ENCODE measurements at places on chromosomes 3 and 15.
A peak's percentile ranks its signal among the peaks of the same experiment; 100 is the strongest.

DNA sequence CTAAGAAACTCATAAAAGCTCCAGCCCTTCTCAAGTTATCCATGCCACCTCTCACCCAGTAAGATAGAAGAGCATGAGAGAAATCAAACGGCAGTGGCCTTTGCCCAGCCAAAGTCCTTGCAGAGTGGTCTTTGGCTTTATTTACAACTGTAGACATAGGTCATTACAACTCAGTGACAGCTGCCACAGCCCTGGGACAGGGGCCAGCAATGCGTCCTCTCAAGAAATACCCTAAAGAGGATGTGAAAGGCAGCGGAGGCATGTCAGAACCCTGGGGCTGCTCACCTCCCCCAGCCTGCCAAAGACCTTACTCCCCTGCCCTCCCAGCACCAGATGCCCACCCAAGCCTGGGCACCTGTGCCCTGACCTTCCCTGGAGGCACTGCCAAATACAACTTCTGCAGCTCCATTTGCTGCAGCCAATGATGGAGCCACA, 6.3 kb downstream of the ACAA1 start:
- DNase-seq, result no peak
- H3K36me3 ChIP-seq, result peaks cover 78% of the 10 kb centered on the region
- no peak overlapping the region for H3K27ac ChIP-seq
- H3K4me3 ChIP-seq, result no peak overlapping the region
- H3K27me3 ChIP-seq, result no peaks in the 10 kb centered on the region

GRCh38 chr15:78930577-78931388, 14.1 kb downstream of the CTSH start:
- H3K27me3 ChIP-seq, result no peaks in the 10 kb centered on the region
- H3K4me1 ChIP-seq, result no peaks in the 10 kb centered on the region
- H3K4me3 ChIP-seq, result no peak overlapping the region
- peaks cover 5% of the 10 kb centered on the region for H3K36me3 ChIP-seq

DNA sequence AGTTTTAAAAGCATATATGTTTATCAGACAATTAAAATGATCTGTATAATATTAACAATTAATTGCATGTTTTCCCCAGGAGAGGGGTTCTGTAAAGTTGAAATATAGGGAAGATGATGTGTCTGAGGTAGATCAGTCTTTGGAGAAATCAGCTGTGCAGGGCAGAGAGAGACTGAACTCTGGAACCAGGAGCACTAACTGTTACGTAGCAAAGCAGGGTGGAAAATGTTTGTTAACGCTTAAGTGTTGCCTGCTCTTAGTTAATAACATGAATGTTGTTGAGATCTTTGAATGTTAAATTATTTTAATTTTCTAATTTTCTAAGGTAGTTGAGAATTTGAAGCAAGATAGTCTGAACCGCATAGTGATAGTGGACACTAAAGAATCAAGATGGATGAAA, 57.5 kb downstream of the NEO1 start:
- no peak for DNase-seq
- H3K4me1 ChIP-seq, result no peaks in the 10 kb centered on the region
- H3K36me3 ChIP-seq, result no peaks in the 10 kb centered on the region
- no peak overlapping the region for H3K27ac ChIP-seq
- H3K4me3 ChIP-seq, result no peak overlapping the region

GRCh38 chr15:67248011-67248505, 6.4 kb downstream of the AAGAB start:
- no peak overlapping the region for H3K27ac ChIP-seq
- H3K4me1 ChIP-seq, result peaks cover 12% of the 10 kb centered on the region
- H3K27me3 ChIP-seq, result no peaks in the 10 kb centered on the region
- DNase-seq, result no peak

- H3K4me1 ChIP-seq, result no peaks in the 10 kb centered on the region
- no peak overlapping the region for H3K27ac ChIP-seq
- no peaks in the 10 kb centered on the region for H3K36me3 ChIP-seq
- no peak for DNase-seq
- H3K4me3 ChIP-seq, result no peak overlapping the region
Observed at GRCh38 chr3:65672061-65672460, 366.7 kb downstream of the MAGI1 start.

DNA sequence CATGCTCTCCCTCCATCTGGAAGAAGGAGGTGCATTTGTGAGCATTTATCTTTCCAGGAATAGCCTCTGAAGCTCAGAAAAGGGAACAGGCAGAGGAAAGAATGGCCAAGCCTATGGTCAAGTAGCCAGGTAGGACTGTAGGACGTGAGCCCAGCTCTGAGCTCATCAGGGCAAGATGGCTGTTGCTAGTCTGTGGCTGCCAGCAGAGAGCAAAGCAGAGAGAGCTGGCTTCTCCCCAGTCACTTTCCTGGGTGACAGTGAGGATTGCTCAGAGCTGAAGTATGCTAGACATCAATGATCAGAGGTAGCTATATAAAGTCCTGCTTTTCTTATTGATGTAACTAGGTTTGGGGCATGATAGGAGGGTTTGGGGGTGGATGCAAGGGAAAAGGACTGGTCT, 146.1 kb upstream of the SLC24A5 start:
- H3K4me3 ChIP-seq, result no peak overlapping the region
- no peaks in the 10 kb centered on the region for H3K27me3 ChIP-seq
- DNase-seq, result no peak
- no peaks in the 10 kb centered on the region for H3K36me3 ChIP-seq
- no peaks in the 10 kb centered on the region for H3K4me1 ChIP-seq

- H3K4me3 ChIP-seq, result no peak overlapping the region
- DNase-seq, result no peak
- no peaks in the 10 kb centered on the region for H3K27me3 ChIP-seq
- H3K4me1 ChIP-seq, result peaks cover 32% of the 10 kb centered on the region
- peaks cover 48% of the 10 kb centered on the region for H3K36me3 ChIP-seq
Observed at GRCh38 chr3:9806688-9807589, 3.1 kb upstream of the TTLL3 start.

DNA sequence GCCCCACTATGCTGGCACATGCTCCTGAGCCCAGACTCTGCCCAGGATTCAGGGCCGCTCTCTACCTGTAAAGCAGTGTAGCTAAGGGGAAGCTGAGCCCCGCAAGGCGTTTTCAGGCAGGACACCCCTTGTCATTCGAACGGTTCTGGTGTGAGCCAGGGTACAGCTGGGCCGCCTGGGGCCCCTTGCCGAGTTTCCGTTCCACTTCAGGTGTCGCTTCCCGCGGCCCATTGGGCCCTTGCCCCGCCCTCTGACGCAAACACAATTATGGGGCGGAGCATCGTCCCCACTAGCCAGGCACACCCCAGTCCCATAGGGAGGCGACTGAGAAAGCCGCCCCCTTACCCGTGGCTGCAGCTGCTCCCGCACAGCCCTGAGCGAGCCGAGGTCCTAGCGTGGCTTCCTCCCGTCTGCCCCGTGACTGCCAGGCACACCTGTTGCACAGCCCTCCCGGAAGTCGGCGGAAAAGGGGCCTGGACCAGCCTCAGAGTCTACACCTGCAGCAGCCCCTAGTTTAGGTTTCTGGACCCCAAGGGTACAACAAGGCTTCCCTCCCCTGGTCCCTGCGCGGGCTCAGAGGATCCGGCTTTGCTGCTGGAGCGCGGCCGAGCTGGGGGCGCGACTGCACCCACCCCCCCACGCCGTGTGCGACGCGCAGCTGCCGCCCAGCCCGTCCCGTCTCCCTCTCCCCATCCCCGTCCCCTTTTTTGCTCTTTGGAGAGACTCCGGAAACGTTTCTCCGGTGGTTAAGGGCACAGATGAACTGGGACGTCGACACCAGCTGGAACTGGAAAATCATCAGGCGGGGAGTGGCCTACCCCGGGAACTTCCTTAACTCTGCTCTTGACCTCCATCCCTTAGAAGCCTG, at the start of gene PLSCR2:
PLSCR2 (minus strand) TSS at position 412 of the 868 bp plus-strand sequence. CDS start 9,657 bp downstream, outside the sequence.
- no peaks in the 10 kb centered on the region for H3K36me3 ChIP-seq
- peak within 1 kb of the TSS; percentile 72 for H3K4me3 ChIP-seq
- peaks cover 5% of the 10 kb centered on the region for H3K4me1 ChIP-seq
- H3K27ac ChIP-seq, result peak within 1 kb of the TSS; percentile 50
- no peaks in the 10 kb centered on the region for H3K27me3 ChIP-seq

DNA sequence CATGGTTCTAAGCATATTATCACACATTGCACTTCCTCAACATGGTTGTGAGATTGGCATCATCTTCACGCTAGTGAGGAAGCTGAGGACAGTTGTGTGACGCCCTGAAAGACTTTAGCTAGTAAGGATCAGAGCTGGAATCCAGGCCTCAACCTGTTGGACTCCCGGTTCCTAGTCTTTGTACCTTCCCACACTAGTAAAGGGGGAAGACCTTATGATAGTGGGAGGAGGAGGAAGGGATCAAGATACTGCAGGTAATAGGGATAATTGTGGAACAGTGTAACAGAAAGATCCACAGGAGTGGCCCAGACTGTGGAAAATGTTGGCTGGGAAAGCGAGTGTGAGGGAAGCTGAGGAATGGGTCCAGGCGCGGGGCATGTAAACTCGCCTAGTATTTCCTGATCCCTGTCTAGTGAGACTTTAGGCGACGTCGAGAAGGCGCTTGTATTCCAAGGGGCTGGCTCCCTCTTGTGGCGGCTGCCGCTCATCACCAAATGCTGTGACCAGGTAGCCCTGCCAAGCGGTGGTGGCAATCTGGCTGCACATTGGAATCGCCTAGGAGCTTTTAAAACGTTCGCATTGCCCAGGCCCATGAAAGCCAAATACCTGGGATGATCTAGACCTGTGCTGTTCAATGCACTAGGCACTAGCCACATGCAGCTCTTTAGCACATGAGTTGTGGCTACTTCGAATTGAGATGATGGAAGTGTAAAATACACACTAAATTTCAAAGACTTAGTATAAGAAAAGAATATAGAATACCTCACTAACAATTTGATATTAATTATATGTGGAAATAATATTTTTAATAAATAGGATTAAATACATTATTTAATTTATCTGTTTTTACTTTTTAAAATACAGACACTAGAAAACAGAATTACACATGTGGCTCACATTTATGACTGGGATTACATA, 38.8 kb upstream of the CLDN18 start:
- no peaks in the 10 kb centered on the region for H3K27me3 ChIP-seq
- H3K4me3 ChIP-seq, result no peak overlapping the region
- H3K4me1 ChIP-seq, result no peaks in the 10 kb centered on the region
- peak; percentile 42 for DNase-seq

DNA sequence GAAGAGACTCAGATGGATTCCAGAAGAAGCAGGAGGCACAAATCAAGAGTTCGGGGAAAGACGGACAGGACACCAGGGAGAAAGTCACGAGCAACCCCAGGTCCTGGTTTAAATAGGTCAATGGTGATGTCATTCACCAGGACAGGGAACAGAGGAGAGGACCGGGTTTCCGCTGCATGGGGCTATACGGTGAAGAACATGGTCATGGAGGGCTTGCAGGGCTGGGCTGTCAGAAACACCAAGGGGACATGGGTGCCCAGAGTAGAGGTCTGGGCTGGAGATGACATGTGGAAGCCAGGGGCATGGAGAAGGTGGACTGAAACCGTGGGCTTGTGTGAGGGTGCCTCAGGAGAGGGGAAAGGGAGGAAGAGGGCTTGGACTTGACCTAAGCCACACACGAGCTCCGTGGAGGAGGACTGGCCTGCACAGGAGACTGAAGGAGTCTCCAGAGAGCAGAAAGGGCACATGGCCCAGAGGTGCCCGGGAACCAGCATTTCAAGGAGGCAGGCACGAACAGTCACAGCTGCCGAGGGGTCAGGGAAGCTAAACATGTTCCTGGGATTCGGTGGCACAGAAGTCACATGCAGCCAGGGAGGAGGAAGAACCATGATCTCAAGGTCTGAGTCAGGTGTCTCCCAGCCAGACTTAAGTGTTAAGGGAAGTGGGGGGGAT, 54.2 kb upstream of the RPL32 start:
- H3K36me3 ChIP-seq, result peaks cover 22% of the 10 kb centered on the region
- DNase-seq, result no peak
- H3K27ac ChIP-seq, result no peak overlapping the region
- no peaks in the 10 kb centered on the region for H3K27me3 ChIP-seq
- no peak overlapping the region for H3K4me3 ChIP-seq
- H3K4me1 ChIP-seq, result peaks cover 9% of the 10 kb centered on the region

- DNase-seq, result peak; percentile 51
- no peak overlapping the region for H3K4me3 ChIP-seq
- H3K27ac ChIP-seq, result no peak overlapping the region
- no peaks in the 10 kb centered on the region for H3K27me3 ChIP-seq
Observed at GRCh38 chr3:115040673-115041286, 106.3 kb downstream of the ZBTB20 start.

GRCh38 chr15:96720251-96720650, 389.8 kb downstream of the NR2F2 start:
- H3K4me3 ChIP-seq, result no peak overlapping the region
- no peak for DNase-seq
- no peaks in the 10 kb centered on the region for H3K4me1 ChIP-seq
- no peaks in the 10 kb centered on the region for H3K36me3 ChIP-seq
- H3K27me3 ChIP-seq, result no peaks in the 10 kb centered on the region

DNA sequence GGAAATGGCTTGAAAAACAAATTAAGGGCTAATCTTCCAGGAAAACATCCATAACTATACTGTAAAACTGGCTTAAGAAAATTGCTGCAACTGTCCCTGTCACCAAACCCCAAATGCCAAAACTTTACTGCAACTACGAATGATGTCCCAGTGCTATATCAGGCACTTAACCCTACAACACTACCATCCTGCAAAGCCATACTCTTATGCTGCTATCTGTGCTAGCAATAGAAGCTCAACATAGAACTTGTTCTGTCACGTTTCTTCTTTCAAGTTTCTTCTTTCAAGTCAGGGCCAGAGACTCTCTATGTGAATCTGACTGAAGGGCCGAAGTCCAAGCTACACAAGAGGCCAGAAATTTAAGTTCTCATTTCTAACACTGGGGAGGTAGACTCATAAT, 92.5 kb downstream of the IGSF11 start:
- no peak overlapping the region for H3K4me3 ChIP-seq
- no peaks in the 10 kb centered on the region for H3K4me1 ChIP-seq
- H3K27me3 ChIP-seq, result peaks cover 1% of the 10 kb centered on the region

GRCh38 chr3:171809611-171809860, 747 bp downstream of the PLD1 start:
- DNase-seq, result no peak
- no peak overlapping the region for H3K27ac ChIP-seq
- peak overlapping the region; percentile 53 for H3K4me3 ChIP-seq
- H3K36me3 ChIP-seq, result no peaks in the 10 kb centered on the region
- H3K27me3 ChIP-seq, result peaks cover 19% of the 10 kb centered on the region

DNA sequence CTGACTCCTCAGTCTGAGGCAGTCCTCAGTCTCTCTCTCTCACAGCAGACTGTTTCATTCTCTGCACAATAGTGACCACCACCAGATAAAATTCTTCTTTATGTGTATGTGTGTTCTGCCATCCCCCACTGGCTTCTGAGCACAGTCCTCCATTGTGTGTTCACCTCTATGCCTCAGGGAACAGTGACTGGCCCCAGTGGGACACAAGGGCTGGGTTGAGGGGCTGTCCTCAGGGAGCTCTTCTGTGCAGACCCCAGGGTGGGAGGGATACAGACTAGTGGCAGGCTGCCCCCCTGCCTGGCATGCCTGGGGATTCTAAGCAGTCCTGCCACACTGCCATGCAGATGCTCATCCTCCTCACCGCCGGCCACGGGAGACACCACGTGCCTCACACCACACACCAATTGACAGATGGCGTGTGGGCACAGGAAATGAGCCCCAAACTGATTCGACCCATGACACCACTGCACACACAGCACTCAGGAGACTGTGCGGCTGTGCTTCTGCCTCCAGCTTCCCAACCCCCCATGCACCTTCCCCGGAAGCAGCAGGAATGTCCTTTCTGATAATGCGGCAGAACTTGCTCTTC, 237.6 kb upstream of the CHRNA7 start:
- H3K27me3 ChIP-seq, result no peaks in the 10 kb centered on the region
- H3K27ac ChIP-seq, result no peak overlapping the region
- H3K36me3 ChIP-seq, result no peaks in the 10 kb centered on the region
- H3K4me3 ChIP-seq, result no peak overlapping the region
- no peaks in the 10 kb centered on the region for H3K4me1 ChIP-seq

- H3K4me1 ChIP-seq, result peaks cover 7% of the 10 kb centered on the region
- no peak overlapping the region for H3K27ac ChIP-seq
- no peaks in the 10 kb centered on the region for H3K36me3 ChIP-seq
Observed at GRCh38 chr3:188979248-188979647, 192.5 kb upstream of the TPRG1 start.

All from CD4-positive, CD25-positive, alpha-beta regulatory T cell (primary cell).